Fibroblast of skin of scalp (primary cell): ENCODE measurements at places on chromosomes 3 and 15.

GRCh38 chr3:141575879-141576743, 89.3 kb downstream of the RASA2 start:
- peak; percentile 22 for DNase-seq

DNA sequence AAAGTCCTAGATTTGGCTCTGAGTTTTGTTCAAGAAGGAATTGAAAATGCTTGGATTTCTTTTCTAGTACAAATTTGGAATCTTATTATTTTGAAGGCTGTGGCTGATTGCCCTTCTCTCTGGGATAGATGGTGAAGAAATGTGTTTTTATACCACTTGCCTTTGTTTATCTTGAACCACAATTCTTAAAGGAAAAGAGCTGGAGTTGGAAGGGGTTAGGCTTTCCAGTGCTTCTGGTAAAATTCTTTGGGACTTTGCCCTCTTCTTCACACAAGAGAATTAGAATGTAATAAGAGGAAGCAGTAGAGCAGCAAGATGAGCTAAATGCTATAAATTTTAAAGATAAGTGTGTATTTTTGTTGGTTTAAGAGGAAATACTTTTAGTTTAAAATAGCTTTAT, 65.8 kb downstream of the COL6A5 start:
- peak; percentile 29 for DNase-seq

GRCh38 chr3:100117093-100117492, 2.8 kb upstream of the FILIP1L start:
- no peak for DNase-seq

DNA sequence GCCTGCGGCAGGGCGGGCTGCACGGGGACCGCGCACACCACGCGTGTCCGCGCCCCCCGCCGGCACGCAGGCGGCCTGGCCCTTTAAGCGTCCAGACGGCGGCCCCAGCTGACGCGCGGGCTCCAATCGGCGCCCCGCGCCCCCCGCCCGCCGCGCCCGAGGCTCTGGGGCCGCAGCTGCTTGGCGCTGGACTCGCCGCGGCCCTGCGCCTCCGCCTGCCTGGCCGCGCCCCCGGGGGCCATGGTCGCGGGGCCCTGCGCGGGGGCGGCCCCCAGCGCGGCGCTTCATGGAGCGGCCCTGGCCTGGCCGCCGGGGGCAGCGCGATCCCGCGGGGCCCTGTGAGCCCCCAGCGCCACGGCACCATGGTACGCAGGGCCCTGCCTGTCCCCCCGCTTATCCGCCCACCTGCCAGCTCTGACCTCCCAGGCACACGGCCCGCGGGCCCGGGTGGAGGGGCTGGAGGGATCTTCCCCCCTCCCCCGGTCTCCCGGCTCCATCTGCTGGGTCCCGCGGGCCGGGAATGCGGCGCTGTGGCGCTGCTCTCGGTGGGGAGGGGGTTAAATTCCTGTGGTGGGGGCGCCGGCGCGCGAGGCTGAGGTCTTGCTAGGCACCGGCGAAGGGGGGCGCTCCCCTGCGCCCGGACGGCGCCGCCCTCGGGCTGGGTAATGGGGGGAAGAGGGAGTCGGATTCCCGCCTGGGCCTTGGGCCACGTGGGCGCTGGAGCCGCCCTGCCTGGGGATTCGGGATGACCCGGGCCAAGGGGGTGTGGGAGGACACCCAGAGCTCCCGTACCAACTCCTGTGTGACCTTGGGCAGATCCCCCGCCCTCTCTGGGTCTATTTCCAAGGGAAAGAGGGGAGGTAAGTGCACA, 1.1 kb downstream of the ZBTB47 start:
- DNase-seq = peak; percentile 73

- DNase-seq = no peak
Observed at GRCh38 chr3:156637480-156638022, 36.8 kb upstream of the TIPARP start.

- no peak for DNase-seq
Observed at GRCh38 chr3:140505213-140505612, 172.7 kb upstream of the TRIM42 start.

- no peak for DNase-seq
Observed at GRCh38 chr3:127212231-127212630, 19.3 kb downstream of the PRR23E start.

- DNase-seq = peak; percentile 1
Observed at GRCh38 chr3:67017211-67017610, 19.1 kb downstream of the KBTBD8 start.

- DNase-seq = no peak
Observed at GRCh38 chr3:38653685-38654537, 4.4 kb upstream of the SCN5A start.

- DNase-seq = peak; percentile 88
Observed at GRCh38 chr3:153160451-153161137, 1.4 kb upstream of the RAP2B start.

DNA sequence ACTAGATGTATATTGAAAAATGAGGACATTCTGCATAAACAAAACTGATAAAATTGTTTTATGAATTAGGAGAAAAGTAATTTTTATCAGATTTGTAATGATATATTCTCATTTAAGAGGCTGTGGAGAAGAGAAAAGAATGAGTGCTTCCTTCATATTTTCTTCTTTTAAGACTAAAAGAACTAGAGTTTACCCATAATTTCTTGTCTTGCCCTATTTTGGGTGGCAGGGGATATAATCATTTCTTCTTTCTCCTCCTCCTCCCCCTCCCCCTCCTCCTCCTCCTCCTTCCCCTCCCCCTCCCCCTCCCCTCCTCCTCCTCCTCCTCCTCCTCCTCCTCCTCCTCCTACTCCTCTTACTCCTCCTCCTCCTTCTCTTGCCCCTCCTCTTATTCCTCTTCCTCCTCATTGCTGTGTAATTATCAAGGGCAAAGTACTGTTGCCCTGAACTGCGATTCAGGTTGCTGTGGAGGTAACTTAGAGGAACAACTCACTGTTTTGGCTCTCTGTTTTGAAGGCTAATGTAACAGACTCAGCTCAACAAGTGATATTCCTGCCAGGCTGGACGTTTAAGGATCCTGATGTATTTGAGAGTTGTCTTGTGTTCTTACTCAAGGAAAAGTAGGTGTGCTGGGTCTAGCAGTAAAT, 555.4 kb downstream of the AGBL1 start:
- no peak for DNase-seq

DNA sequence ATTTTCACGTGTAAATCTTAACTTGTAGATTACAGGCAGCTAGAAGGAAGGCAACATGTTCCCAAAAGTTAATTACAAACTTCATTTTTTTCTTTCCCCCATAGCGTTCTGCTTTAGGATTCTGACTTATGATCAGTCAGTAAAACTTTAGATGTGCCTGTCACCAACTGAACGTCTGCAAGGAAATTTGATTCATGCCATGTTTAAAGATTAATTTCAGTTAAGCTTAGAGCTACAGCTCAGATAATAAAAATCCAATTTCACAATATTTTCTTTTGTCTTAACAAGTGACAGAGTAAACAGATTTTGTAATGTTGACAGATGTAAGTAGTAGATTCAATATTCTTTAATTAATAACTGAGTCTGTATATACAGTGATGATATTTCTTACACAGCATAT, 253.1 kb downstream of the NFKBIZ start:
- DNase-seq = no peak

GRCh38 chr15:92527197-92527596, 128.4 kb downstream of the FAM174B start:
- DNase-seq = peak; percentile 20

- no peak for DNase-seq
Observed at GRCh38 chr3:37989821-37990480, 635 bp upstream of the VILL start.

DNA sequence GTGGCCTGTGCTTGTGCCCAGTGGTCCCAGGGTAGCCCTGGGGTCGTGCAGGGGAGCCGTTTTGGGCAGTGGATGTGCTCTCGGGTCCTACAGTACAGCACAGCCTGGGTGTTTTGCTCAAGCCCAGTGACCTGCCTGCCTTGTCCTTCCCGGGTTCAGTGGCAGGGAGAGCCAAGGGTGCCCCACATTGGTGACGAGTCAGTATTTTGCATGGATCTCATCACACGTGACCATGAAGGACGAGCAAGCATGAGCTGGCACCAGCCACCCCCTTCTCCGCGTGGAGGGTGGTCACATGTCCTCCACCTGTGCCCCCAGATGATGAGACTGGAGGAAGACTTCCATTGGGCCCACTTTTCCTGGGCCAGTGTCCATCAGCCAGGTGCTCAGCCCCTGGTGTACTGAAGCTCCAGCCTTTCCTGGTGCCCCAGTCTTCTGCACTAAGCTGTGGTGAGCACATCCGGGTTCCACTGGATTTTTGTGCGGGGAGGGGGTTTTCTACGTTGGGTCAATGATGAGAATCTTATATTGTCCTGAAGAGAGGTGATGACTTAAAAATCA, 197.5 kb downstream of the UBE3A start:
- no peak for DNase-seq

GRCh38 chr3:48504051-48504946, at the start of gene SHISA5:
TSS of gene SHISA5 (minus strand) at chr3:48504174. CDS start at chr3:48504094, 80 bp downstream.
- DNase-seq = peak; percentile 77

- no peak for DNase-seq
Observed at GRCh38 chr15:70531576-70531975, 231.8 kb downstream of the UACA start.

DNA sequence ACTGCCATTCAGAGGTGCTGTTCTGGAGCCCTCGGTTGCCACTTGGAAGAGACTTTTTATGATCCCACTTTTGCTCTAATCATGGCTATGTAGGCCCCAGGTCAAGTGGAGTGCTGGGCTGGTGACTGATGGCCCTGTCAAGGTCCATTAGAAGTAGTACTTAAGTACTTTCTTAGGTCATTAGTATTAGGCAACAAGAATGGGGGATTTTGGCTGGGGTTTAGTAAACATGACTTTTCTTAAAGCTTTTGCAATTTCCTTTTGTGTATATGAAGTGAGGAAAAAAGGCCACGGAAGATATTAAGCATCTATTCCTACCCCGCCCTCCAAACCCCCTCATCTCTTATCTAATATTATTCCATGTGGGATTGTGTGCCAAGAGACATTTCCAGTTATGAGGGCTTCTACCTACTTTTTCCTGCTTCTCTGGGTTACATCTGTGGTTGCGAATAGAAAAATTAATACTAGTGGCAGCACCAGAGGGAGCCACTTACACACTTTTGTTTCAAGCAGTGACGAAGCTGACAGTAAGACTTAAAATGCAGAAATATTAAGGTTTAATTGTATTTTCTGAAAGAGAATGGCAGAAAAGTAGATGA, 13.9 kb downstream of the NLGN1 start:
- DNase-seq = peak; percentile 51

DNA sequence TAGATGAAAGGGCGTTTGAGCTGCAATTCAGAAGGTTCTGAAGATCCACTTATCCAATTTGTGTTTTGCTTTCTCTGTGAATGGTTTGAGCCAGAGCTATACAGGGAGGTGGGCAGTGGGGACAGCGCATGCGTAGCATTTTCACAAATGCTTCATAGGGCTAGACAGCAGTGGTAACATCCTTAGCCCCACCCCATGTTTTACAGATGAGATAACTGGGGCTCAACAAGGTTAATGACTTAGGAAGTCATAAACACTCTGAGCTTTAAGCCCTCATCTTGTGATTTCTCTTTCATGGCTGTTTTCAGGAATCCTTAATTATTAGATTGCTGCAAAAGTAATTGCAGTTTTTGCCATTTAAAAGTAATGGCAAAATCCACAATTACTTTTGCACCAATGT, 408.7 kb downstream of the IL5RA start:
- DNase-seq = no peak

- DNase-seq = peak; percentile 14
Observed at GRCh38 chr15:95018888-95019545, 787.7 kb downstream of the MCTP2 start.

GRCh38 chr3:19645093-19645492, 288.9 kb downstream of the EFHB start:
- DNase-seq = no peak

GRCh38 chr3:107753494-107753893, 230.7 kb downstream of the BBX start:
- peak; percentile 47 for DNase-seq

DNA sequence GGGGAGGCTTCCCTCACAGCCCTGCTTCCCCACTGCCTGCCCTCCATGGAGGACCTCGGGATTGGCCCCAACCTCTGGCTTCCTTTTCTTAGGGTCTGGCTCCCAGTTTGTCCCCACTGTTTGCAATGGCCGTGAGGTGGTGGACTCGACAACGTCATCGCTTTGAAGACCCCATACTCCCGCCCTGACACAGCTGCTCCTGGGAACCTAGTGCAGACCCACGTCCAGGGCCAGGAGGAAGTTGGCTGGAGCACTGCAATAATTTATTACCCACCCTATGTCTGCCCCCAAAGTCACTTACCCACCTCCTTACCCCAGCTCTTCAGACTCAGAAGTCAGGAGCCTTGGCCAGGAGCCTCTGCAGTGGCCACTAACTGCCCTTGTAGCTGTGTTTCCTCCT, 11.1 kb downstream of the GRM2 start:
- DNase-seq = no peak

DNA sequence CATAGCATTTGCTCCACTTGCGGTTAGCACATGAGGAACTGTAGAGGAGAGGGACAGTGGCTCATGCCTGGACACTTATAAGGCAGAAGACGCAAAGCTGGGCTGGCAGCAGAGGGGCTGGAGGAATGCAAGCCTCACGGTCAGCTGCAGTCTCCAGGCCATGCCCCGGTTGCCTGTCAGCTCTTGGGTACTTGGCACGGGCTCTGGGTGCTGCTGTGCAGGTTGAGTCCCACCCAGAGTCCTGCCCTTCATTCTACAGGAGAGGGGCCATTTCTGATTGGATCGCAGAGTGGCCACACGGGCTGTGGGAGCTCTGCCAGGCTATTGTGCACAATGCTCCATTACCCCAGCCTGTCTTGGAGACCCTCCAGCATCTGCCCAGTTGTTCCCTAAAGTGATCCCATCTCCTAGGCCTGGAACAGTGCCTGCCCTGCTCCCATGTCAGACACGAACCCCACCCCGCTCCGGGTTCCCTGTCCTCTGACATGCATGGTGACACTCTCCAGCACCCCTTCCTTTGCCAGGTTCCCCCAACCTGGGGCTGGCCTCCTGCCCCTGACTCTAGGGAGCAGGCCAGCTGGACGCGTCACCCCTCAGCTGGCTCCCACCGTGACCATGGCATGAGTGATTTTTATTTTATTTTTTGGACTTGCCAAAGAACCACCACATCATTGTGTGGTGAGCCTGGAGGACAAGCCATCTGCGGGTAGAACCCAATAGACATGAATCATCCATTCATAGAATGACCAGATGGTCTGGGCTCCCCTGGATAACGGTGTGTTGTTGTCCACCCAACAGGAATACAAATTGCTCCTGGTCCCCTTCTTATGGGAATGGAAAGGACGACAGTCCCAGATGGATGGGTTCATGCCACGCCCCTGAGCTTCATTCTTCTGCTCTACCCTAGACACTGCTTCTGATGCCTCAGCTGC, 51.0 kb upstream of the KLF13 start:
- no peak for DNase-seq

- no peak for DNase-seq
Observed at GRCh38 chr3:186187401-186188275, 78.7 kb upstream of the ETV5 start.
